ENCODE measurements at places on chromosomes 4 and X.

DNA sequence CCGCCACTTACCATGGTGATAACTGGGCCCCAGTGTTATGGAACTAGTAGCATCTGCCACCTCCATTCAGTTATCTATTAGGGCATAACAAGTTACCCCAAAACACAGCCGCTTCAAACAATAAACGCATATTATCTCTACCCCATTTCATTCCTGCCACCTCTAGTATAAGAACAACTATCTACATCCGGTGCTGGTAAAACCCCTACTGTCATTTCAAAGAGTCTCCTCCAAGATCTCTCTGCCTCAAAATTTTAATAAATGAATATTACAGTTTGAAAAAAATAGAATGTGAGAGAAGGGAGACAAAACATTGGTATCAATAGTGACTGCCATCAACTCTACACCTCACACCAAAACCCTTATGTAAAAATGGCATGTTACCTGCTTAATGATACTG lies 35.5 kb upstream of the RBPJ start:
- no peak for DNase-seq

- no peak for DNase-seq
Measured at GRCh38 chrX:140177821-140178220, 212.5 kb upstream of the CXorf66 start.

- no peak for DNase-seq
Measured at GRCh38 chrX:5449323-5449722, 779.3 kb downstream of the NLGN4X start.

GRCh38 chrX:154515090-154515965 lies 704 bp downstream of the FAM3A start:
- peak; percentile 12 for DNase-seq

DNA sequence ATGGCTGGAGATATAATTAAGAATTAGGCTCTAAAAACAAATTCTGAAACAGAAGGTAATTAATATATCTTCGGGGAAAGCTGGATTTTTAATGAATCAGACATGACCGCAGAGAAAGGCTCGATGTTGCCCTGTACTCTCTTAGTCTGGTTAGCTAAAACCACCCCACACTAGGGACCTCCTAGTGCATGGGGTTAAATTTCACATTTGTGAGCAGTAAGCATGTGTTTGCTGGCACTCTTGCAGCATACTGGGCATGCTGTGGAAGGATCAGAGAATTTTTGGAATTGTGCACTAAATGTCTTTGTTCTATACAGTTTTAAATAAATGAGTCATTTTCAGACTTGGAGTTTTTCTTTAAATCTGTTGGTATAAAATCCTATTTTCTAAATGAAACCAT lies 475.6 kb upstream of the FTHL17 start:
- no peak for DNase-seq

DNA sequence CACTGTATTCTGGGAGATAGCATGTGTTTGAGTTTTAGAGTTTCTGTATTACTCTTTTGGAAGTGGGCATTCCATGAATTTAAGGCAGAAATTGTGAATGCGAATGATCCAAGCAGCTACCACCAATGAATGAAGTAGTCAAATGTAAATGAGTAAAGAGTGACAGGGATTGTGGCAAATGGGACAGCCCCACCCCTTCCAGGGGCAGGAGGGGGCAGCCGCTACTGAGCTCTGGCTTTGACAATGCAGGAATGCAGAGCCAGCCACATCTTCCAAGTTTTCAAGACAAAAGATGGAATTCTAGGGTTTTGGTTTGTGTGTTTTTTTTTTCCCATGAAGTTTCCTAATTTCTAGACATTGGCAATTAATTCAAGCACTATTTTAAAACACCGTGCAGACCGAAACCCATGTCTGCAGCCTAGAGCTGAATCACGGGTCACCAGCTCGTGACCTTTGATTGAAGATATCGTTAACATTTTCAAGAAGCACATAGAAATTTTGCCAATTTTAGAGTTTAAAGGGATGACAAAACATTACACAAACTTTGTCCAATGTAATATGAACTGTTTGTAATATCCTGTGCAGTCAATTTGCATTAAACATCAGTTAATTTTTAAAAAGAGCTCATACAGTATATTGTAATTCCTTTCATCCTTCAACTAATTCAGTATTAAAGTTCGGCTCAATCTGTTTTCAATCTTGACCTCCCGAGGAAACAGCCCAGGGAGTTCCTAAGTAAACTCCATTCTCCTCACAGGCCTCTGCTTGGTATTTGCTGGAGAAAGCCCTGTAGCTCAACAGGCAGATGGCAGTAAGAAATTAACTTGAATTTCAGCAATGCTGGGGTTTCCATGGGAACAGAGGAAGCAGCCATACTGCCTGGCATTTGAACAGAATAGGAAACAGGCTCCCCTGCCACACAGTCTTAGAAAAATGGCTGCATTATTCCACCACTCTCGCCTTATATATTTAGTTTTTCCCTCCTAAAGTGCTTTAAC lies 83.4 kb downstream of the UCHL1 start:
- no peak for DNase-seq

GRCh38 chr4:134531013-134531412 lies 329.4 kb upstream of the PABPC4L start:
- no peak for DNase-seq

GRCh38 chrX:38968344-38969216 lies 167.3 kb downstream of the MID1IP1 start:
- no peak for DNase-seq

- DNase-seq, result no peak
Measured at GRCh38 chr4:98444371-98444770, 183.2 kb downstream of the RAP1GDS1 start.
